ENCODE measurements at places on chromosomes 5 and 9.

DNA sequence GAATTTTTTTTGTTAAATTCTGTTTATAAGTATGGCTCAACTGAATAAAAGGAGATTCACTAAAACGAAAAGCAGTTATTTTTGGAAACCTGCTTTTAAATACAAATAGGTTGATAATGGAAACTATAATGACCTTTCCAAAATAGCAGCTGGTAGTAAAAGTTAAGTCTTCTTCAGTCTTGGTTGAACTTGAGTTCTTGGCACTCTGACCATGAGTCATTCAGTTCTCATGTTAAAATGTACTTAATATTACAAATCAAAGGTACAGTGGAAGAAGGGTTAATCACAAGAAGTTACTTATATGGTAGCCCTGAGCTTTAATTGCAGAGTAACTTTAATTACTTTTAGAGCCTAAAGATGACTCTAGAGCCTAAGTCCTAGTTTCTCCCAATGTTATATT, 62.1 kb downstream of the KLF9 start:
- no peak for DNase-seq

- no peak for DNase-seq
These were observed 36.1 kb downstream of the CFAP90 start for GRCh38 chr5:7814816-7815215.

GRCh38 chr5:141172381-141173204, at the start of gene PCDHB7:
TSS of gene PCDHB7 (plus strand) at chr5:141172644. CDS start at chr5:141172836, 192 bp downstream.
- DNase-seq = peak; percentile 34

DNA sequence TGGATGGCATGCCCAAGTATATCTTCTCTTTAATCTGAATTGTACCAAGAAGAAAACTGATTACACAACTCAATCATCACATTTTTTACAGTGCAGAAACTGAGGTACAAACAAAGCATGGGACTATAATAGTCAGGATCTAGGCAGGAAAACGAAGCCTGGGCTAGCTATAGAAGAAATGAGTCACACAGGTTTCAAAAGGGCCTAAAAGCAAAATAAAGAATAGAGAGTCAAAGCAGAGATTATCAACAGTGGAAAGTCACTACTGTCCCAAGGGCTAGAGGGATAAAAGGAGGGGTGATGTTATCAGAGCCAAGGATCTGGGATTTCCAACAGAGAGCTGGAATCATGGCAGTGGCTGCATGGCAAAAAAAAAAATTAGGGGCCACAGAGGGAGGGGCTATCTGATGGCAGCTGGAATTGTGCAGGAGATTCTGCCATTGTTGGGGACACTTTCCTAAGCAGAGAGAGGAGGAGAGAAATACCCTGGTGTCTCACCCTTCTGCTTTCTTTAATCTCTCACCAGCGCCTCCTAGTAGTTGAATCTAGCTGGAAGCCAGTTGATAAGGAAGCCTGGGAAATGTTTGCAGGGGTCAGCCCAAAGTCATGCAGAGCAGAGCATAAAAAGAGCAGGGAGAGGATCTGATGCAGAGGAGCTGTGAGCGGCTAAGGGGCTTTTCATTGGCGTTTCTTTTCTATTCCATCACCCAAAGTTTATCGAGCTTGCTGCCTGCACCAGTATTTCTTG, 343.2 kb downstream of the ACTL7B start:
- no peak for DNase-seq

GRCh38 chr5:5066276-5067186, 73.6 kb upstream of the ADAMTS16 start:
- DNase-seq = no peak

DNA sequence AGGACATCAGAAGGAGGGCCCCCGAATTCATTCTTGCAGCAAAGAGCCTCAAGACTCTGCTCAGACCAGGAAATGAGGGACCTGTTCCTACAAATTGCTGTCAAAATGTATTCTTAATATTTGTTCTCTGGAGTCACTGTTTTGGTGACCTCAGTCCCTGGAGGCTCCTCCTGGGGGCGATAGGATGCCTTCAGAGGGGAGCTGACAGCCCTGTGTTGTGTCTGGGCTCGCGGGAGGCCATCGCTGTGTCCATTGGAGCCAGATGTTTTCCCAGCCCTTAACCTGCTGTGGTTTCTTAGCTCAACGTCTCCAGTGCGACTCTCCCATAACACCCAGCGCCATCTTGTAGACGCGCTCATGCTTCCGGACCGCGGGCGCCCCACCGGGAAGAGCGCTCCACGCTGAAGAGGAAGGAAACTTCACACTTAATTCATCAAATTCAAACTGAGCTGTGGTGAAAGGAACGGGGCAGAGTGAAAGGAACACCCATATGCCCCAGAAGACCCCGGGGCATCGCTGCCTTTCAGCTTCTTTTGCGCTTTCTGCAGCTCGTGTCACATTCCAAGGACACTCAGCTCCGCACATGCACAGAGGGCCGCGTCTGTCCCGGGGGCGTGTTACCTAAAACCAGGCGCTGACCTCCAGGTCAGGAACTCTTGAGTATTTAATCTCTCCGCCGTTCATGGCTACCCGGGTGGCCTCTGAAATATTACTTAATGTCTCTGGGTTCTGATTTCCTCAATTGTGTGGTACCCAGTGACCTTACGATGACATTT, 112.3 kb upstream of the GDNF start:
- DNase-seq = no peak

- DNase-seq = no peak
These were observed 221.7 kb downstream of the SMARCA2 start for GRCh38 chr9:2236850-2237249.

GRCh38 chr9:18379073-18379811, 94.7 kb upstream of the ADAMTSL1 start:
- no peak for DNase-seq

- DNase-seq = no peak
These were observed 257.3 kb downstream of the MLLT3 start for GRCh38 chr9:20364959-20365358.
